Activated T-helper 1 cell treated with Interleukin-2 at 50 U/mL for 16 hours (primary cell): ENCODE measurements at places on chromosomes 4 and X.
A peak's percentile ranks its signal among the peaks of the same experiment; 100 is the strongest.

DNA sequence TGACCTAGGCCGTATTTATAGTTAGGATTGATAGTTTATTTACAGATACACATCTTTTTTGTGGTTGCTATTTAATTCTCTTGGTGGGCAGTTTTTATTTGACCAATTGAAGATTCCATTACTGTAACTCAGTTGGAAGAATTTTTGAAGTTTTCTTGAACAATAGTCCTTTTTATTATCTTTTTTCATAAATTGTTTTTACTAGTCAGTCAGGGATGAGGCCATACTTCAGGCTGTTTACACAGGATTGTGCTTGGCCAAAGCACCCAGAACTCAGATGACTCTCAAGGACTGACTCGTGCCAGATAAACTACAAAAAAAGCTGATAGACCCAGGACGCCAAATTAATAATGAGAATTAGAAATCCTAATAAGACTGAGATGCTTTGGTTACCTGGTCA lies 7.0 kb downstream of the HERC3 start:
- no peak for DNase-seq

GRCh38 chr4:124635331-124635730 lies 77.2 kb downstream of the ANKRD50 start:
- DNase-seq = no peak

- no peak for DNase-seq
Measured at GRCh38 chr4:16225167-16225862, 956 bp downstream of the TAPT1 start.

DNA sequence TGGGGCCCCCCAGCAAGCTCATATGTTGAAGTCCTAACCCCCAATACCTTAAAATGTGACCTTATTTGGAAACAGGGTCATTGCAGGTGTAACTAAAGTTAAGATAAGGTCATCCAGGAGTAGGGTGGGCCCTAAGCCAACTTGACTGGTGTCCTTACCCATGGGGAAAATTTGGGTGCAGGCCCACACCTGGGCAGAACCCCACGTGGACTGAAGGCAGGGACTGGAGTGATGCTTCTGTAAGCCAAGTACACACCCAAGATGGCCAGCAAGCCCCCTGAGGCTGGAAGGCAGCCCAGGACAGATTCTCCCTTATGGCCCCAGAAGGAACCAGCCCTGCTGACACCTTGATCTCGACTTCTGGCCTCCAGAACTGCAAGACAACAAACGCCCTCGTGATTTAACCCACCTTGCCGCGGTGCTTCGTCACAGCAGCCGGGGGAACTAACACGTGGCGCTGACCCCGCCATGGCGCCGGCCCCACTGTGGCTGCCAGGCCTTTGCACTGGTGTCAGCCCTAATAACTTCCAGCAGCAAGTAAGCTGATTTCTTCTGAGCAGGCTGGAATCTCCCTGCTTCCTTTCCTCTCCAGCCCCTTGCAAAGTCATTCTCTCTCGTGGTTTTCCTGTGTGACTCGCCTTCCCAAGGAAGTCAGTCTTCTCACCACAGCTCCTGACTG lies 23.2 kb upstream of the MXD4 start:
- DNase-seq = no peak

GRCh38 chrX:43876680-43877079 lies 5.6 kb downstream of the MAOB start:
- no peak for DNase-seq

- no peak for DNase-seq
Measured at GRCh38 chrX:30317308-30317707, 8.1 kb upstream of the NR0B1 start.

- no peak for DNase-seq
Measured at GRCh38 chrX:10125248-10125615, 31.5 kb upstream of the CLCN4 start.

- DNase-seq = no peak
Measured at GRCh38 chrX:123504047-123504446, 228.8 kb downstream of the THOC2 start.

DNA sequence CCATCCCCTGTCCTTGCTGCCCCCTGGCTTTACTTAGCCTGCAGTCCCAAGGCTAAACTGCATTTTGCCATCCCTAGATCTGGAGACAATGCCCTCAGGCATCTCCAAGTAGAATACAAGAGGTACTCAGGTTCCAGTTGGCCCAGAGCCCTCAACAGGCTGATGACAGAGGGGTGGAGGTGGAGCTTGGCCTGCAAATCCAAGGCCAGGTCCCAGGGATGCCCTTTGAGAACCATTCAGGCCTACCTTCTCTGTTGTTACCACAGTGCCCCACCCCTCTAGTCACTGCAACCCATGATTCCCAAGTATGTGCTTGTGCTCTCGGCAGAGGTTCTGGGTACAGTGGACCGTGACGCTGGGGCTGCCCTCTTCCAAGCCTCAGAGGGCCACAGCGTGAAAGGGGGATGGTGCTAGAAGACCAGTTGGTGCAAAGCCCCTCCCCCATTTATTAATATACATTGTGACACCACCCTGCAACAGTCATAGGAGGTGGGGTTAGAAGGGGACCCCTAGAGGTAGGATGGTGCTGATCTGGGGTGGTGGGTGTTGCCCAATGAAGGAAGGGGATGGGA lies 6.4 kb upstream of the UBA1 start:
- DNase-seq = no peak

DNA sequence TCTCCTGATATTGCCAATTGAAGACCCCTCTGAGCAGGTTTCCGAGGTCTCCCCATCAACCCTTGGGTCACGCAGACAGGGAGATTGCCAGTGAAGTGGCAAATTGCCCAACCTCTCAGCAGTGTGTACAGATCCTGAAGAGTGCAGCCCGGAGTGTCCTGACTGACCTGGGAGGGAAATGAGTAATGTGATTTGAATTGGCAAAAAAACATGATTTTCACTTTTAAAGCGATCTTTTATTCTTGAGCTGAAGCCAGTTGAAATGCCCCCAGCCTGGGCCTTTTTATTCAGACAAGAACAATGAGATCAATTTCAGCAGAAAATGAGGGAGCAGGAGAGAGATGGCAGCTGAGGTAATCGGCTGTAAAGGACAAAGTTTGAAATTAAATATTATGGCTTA lies 401.8 kb downstream of the RAPGEF2 start:
- DNase-seq = no peak

DNA sequence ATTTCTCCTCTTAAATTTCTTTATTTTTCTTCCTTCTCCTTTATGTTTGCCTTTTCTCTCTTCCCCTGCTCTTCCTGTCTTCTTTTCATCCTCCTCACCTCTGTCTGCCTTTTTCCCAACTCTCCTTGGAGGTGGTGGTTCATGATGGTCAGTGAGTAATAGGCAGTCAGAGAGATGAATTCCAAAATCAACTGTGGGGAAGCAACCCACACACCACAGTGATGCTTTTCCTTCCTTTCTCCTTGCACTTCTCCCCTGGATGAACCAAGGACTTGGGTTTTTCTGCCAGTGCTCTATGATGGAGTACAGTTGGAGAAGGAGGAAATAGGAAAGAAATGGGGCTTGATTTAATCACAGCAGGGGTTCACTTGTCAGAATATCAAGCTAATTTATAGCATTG lies 153.8 kb downstream of the DCK start:
- no peak for DNase-seq

- DNase-seq = no peak
Measured at GRCh38 chr4:40418430-40419230, 83.5 kb downstream of the CHRNA9 start.

- DNase-seq = no peak
Measured at GRCh38 chr4:120857312-120857711, 65.2 kb downstream of the PRDM5 start.

DNA sequence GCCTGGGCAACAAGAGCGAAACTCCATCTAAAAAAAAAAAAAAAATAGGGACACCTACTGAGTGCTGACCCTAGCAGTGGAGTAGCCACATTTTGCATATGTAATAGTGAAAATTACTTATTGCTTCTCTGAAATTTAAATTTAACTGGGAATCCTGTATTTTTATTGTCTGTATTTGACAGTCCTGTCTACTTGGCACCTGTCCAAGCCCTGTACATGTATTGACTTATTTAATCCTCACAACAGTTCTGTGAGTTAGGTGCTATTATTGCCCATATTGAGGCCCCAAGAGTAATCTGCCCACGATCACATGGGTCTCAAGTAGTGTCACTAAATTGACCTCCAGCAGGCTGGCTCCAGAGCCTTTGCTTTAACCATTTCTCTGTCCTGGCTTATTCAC lies 81.6 kb downstream of the WDR19 start:
- no peak for DNase-seq

DNA sequence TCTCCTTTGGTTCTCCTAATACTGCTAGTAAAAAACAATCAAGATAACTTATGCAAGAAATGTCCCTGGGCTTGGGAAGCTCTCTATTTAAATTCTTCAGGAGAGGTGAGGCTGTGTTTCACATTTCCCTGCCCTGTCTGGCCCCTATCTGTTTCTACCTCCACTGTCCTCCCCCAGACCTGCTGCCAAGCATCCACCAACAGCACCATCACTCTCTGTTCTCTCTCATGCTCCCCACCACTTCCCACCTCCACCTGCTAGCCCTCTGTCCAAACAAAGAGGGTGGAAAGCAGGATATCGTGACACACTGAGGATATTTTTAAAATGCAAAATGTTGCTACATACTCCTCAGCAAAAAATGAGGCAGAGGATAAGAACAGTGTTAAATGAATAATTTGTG lies 88.4 kb upstream of the NAP1L5 start:
- DNase-seq = no peak

DNA sequence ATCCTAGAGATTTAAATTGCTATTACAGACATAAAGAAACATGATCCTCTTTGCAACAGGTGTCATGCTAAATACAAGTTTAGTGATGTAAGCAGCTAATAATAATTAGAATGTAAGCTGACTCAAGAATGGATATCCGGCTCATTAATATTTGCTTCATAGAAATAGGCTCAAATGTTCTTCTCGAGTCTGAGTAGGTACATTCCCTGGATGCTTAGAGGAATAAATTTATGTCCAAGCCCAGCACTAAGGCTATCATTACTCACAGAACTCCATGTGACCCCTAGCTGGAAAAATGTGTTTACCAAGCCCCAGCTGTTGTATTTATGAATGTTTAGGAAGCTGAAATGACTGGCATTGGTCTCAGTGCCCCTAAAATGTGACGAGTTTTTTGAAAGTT lies 87.6 kb upstream of the TSPAN7 start:
- DNase-seq = no peak

- no peak for DNase-seq
Measured at GRCh38 chrX:68252664-68253063, 180.6 kb downstream of the OPHN1 start.

DNA sequence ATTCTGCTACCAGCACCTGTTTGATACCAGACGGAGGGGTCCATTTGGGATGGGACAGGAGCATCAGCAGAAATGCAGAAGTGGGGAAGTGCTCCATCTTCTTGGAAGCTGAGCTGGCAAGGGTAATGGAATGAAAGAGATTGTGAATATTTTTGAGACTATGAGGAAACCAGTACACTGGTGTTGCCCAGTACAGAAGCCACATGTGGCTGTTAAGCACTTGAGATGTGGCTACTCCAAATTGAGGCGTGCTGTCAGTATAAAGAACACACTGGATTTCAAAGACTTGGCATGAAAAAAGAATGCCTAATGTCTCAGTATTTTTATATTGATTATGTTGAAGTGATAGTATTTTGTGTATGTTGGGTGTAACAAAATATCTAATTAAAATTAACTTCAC lies 153.4 kb downstream of the PTTG2 start:
- no peak for DNase-seq

DNA sequence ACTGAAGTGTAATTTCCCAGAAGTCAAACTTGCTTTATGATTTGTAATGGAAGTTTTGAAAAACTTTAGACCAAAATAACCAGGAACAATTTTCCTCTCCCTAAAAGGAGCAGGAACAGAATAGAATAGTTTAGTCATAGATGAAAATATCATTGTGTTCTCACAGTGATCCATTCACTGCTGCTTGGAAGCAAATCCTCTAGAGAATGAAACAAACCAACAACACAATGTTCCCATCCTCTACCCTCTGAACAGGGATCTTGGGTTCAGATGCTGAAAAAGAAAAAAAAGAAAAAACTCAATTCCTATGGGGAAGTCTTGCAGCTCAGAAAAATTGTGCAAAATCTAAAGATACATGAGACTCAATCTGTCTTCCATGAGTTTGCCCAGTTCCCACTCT lies 12.2 kb downstream of the DSPP start:
- DNase-seq = no peak

DNA sequence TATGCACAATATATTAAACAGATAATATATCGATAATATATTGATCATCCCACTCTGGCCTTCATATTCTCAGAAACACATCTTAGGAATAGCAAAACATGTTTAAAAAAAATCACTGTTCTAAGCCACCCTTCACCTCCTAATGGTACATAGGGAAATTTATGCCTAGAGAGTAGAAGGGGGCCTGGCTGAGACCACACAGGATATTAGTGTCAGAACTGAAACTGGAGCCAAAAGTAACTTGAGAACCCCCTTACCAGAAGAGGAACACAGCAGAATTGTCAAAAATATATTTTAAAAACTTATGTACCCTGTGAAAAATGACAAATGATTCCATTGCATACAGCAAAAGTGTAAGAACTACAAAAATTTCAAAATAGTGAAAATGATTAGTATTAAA lies 173.1 kb downstream of the VSIG4 start:
- DNase-seq = no peak

- peak; percentile 86 for DNase-seq
Measured at GRCh38 chr4:6783111-6783981, 819 bp downstream of the KIAA0232 start.

DNA sequence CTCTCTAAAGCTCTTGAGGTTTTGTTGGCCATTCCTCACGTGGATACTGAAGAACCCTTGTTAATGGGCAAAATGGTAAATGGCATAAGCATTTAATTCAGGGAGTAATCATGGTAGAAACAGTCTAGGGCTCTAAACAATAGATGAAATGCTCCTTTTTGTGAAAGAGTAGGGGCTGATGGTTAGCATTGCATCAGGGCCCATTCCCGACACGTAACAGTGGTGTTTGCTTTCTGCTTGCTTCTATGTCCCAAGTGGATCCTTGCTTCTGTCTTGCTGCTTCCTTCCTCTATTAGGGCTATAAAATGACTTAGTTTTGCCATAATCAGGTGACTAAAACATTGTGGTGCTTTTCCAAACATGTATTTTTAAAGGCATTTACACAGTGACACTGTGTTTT lies 230.9 kb upstream of the AFF2 start:
- DNase-seq = no peak

DNA sequence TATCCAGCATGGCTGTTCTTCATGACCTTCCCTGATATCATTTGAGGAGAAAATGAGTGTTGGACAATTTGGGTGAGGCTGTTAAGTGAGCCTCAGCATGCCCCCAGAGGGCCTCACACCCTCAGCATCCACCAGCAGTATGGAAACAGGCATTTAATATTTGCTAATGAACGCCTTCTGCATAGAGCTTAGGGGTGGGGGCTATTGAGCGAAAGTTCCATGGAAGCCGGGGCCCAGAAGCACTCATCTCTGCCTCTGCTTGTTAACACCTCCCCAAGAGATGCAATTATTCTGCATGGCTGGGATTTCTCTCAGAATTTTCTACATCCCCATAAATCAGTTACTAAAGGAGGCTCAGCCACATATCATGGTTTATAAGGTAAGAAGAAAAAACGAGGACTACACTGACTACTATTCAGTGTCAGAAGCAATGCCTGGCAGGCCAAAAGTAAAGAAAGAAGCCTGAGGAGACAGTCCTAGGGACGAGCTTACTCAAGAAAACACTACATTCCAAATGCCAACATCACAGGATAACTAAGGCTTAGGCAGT lies 100.1 kb upstream of the MAP3K15 start:
- DNase-seq = no peak
